RPMI8226 (cell line): ENCODE measurements at places on chromosomes 4 and X.

GRCh38 chrX:153776611-153777045, 4.2 kb upstream of the SRPK3 start:
- DNase-seq = no peak

- no peak for DNase-seq
Observed at GRCh38 chr4:184317234-184317918, 99.7 kb upstream of the ENPP6 start.

- DNase-seq = no peak
Observed at GRCh38 chrX:71210816-71211215, 12.2 kb upstream of the GJB1 start.

DNA sequence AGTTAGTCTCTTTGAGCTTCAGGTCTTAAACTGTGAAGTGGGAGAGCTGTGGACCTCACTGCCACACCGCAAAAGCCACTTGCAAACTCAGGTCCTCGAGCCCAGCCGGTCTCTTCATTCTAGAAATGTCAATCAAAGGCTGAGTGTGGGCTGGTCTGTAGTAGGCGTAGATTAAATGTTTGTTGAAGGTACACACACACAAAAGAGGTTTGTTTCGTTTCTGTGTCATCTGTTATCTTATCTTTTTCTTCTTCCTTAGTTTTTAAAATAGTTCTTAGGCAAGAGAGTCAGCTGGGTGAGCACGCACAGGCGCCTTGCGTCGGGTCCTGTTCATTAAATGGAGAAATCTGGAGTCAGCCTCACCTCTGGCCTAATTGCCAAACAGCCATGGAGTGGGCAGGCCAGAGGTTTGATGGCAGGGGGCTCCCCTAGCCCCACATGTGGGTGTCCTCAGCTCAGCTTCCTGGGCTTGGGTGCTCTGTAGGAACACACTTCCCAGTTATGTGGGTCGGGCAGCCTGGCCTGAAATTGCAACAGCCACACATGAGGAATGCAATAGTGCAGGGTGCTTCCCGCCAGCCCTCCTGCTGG, 836 bp upstream of the PSAPL1 start:
- DNase-seq = no peak

- DNase-seq = no peak
Observed at GRCh38 chrX:104795804-104796203, 229.8 kb downstream of the IL1RAPL2 start.

DNA sequence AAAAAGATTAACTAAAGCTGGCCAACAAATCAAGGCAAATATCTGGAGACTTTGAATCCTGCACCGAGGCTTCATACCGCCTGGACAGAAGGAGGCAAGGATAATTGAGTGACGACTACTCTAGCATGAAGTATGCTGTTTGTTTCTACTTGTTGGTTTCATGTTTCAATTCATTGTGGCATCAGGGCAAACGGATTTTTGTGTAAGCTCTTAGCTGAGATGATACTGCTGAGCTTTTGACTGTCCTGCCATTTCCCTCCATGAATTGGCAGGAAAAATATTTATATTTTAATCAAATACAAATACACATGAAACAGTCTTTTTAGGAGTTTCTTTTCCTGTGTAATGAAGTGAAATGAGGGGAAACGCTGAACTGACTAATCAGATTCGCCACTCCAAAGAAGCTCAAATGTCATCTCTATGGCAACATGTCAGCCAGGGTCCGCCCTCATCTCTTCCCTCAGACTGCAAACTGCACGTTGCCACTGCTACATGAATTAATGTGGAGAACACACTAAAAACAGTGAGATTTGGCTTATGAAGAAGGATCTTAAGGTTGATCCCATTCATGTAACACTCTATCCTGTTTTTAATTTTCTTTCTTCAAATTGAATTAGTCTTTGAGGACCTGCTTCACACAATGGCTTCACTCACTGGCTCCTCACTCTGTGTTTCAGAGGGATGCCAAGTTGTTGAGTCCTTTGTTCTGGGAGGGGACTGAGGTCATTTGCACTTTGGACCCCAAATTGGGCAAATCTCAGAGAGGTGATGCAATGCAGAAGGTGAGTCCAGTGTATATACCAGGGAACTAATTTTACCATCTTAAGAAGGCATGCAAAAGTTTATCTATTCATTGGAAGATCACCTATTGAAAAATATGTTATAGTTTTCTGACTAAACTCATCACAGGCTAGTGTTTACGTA, 149.6 kb upstream of the MID1 start:
- no peak for DNase-seq

GRCh38 chr4:168735735-168736134, 238.9 kb downstream of the PALLD start:
- DNase-seq = no peak

- DNase-seq = no peak
Observed at GRCh38 chrX:105167233-105167632, 53.3 kb downstream of the TEX13A start.

GRCh38 chrX:132924426-132924825, 34.0 kb downstream of the HS6ST2 start:
- no peak for DNase-seq

DNA sequence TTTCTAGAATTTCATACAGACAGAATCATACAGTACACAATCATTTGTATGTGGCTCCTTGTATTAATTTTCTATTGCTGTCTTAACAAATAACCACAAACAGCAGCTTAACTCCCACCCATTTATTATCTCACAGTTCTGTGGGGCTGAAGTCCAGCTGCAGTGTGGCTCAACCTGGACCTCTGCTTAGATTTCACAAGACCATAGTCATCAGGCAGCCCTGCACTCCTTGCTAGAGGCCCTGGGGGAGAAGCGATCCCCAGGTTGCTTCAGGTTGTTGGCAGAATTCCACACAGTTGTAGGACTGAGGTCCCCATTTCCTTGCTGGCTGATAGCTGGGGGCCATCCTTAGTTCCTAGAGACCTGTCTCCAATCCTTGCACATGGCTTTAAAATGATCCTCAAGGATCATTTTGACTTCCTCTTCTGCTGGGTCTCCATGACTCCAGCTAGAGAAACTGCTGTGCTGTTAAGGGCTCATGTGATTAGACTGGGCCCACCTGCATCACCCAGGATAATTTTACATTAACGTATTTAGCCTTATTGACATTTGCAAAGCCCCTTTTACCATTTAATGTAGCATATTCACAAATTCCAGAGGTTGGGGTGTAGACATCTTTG, 60.9 kb upstream of the SMAD1 start:
- no peak for DNase-seq

DNA sequence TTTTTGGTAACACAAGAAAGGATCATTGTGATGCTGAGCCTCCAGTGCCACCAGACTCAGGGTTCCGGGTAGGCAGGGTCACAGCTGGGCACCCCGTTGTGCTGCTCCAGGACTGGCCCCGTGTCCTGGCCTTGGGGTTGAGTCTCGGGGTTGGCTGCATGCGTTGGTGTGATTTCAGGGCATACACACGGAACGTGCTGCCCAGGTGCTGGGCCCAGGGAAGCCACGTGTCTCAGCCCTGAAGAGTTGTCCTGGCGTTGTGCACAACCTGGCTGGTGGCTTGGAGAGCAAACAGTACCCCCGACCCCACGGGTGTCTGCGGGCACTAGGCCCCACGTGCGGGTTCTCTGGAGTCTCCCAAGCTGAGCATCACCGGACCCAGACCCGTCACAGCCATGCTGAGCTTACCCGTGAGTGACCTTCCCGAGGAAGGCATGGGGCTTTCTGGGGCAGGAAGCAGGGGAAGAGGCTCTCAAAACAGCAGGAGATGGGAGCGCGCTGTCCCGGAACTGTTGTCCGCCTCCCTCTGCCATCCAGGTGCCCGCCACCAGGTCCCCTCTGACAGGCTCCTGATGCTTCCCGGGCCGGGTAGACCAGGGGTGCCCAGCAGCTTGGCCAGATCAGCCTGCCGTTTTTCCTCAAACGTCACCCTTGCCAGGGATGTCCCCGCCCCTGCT, 66.1 kb upstream of the ENPP6 start:
- DNase-seq = peak; percentile 55

DNA sequence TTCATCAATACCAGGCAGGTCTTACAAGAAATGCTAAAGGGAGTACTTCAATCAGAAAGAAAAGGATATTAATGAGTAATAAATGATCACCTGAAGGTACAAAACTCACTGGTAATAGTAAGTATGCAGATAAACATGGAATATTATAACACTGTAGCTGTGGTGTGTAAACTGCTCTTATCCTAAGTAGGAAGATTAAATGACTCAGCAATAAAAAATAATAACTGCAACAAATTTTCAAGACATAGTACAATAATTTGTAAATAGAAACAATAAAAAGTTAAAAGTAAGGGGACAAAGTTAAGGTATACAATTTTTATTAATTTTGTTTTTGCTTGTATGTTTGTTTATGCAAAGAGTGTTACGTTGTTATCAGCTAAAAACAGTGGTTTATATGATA, 43.7 kb upstream of the DACH2 start:
- no peak for DNase-seq

- DNase-seq = no peak
Observed at GRCh38 chrX:69229436-69229835, 64.2 kb upstream of the PJA1 start.

DNA sequence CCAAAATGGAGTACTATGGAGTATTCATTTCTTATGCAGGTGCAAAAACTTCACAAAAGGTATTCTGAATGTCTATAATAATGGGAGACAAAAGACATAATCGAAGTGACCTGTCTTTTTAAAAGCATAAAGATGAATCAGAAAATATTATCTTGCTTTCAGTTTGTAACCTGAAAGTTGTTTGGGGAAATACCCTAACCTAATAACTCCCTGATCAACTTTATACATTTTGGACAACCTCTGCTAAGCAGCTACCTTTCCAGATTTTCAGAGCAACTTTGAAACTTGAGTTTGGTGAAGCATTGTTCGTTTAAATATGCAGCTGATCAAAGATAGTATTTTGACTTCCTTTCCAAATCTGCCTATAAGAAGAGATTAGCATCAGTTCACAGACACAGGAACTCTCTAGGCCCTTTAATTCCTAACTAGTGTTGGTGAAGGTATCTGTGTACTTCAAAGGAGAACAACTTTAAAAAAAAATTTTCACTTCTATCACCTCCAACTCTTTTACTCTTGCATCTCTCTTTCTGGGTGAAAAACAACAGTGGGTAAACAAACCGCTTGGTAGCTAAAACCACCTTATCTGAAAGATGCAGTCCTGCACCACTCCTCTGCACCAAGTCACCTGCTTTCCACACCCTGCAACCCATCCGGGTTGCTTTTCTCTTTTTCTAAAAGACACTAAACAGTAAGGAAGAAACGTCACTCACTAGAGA, 26.5 kb downstream of the CD40LG start:
- no peak for DNase-seq

- DNase-seq = no peak
Observed at GRCh38 chr4:84944947-84945346, 21.5 kb downstream of the WDFY3 start.
